ENCODE measurements at places on chromosomes 7 and 10.
A peak's percentile ranks its signal among the peaks of the same experiment; 100 is the strongest.

DNA sequence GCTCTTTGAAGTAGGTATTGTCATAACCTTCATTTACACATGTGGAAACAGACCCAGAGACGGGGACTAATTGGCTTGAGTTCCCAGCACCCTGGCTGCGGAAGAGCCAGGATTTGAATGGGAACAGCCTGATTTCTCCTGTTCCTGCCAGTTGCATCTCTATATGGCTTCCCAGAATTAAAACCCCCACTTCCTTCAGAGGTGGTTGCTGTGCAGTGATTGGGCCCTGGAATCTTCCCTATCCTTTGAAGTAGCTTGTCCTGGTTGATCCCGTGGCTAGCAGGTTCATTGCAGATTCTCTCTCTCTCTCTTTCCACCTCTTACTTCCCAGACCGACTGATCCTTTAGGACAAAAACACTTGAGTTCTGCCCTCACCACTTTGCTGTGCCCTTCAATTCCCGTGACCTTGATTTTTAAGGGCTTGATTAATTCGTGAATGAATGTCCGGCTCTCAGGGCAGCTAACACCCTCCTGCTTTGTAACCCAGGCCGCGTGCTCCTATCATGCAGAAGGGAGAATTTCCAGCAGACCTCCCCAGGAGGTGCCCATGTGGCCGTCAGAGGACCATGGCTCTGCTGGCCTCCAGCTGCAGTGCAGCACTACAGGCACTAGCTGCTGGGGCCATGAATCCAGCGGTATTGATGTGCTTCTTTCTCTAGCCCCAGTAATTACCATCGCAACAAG lies 120.6 kb upstream of the AGK start:
- no peak for DNase-seq

DNA sequence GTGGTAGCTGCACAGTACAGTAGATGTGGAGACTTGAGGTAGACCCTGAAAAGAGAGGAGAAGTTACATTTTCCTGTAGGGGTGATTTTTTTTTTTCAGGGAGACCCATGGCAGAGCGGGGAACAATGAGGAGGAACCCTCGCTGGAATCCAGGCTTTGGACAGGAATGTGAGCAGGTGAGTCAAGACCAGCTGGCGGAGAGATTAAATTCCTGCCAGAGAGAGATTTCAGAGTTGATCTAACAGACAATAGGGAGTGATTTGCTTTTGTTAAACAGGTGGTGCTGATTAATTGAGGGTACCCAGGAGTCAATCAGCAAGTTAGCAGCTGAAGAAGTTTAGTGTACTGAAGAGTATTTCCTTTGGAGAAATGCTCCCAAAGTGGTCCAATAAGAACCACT lies 41.6 kb upstream of the MINDY3 start:
- no peak for DNase-seq

DNA sequence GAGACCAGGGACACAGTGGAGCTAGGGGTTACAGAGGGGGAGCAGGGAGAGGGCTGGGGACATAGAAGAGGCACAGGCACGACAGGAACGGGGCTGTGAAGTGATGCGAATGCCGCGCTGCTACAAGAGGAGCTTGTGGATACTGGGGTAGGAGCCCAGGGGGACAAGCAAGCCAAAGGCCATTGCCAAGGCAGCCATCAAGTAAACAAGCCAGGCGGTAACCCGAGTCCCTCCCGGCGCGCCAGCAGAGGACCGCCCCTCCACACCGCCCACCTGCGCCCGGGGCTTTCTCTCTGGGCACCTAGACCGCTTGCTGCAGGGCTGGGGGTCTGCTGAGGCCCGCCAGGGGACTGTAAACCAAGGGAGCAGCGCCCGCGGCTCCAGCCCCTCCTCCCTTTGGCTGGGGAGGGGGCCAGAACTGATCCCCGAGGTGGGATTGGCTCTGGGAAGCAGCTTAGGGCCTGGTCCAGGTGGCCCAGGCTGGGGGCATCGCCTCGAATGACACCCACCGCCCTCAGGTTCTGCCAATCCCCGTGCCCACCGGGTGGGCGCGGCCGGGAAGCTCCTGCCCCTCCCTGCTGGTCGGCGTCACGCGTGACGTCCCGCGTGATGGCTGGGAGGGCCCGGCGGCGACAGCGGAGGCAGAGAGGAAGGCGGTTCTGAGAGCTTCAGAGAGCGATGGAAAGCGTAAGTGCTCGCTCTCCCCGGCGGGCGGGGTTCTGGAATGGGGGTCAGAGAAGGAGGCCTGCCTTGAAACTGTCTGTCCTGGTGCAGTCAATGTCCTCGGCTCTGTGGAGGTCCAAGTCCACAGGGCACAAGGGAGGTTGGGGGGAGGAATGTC lies 982 bp downstream of the SFXN3 start:
- DNase-seq, result peak; percentile 79

DNA sequence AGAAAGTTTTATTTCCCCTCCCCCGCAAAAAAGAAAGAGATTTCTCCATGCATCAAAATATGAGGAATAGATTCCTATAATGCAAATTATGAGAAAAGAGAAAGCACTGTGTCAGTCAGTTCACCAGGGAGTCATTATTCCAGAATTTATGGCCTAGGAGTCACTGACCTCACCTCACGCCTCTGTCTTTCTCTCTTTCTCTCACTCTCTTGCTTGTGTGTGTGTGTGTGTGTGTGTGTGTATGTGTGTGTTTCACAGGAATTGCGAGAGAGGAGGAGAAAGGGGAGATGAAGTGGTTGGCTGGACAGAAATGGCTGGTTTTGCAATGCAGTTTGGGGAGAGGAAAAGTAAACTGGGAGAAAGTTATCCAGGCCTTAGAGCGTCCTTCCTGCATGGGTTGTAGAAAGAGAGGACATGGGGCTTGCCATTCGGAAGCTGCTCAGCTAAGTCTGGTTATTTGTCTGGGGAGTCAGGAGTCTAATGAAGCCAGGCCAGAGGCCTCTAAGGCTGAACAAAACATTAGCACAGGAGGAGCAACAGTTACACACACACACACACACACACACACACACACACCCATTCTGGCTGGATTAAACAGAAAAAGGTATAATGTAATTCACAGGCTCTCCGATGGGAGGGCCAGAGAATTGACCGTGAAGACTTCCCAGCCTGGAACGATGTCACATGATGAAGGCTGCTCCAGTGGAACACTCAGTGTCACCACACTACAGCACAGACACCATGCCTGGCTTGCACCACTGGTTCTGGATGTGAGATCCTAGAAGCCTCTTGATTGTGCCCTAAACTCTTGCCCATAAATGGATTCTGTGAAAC lies 12.8 kb upstream of the FFAR4 start:
- DNase-seq, result no peak

DNA sequence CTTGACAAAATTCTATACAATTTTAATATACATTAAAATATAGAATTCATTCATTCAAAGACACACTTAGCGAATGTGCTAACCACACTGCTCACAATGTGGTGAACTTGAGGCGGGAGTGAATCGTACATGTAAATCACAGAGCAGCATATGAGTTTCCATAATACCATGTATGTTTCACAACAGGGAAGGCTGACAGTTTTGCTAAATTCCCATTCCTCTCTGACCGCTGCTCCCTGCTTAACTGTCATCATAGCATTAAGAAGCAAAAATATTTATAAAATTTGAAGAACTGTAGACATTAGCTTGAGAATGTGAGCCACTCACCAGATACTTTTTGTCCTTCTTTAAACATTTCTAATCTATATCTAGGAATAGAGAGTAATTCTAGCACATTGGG lies 763.3 kb downstream of the MAGI2 start:
- DNase-seq, result no peak

- DNase-seq, result no peak
Measured at GRCh38 chr10:58457761-58458616, 54.7 kb upstream of the BICC1 start.

GRCh38 chr7:157650801-157651200 lies 314.0 kb downstream of the DNAJB6 start:
- no peak for DNase-seq

DNA sequence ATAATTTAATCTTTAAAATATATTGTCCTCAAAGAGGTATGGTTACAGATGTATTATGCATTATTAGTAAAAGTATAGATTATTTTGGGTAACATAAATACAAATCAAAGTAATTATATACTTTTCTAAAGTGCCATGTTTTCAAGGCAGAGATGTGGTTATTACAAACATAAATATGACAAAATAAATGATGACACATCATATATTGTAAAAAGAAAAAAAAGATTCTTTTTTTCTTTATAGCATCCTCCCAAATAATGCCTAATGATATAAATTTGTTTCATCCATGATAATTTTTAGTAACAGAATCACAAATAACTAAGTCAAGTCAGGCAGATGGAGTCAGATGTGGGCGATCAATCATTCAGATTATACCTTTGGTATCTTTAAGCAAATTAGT lies 29.3 kb downstream of the SEMA3C start:
- DNase-seq, result no peak

- DNase-seq, result no peak
Measured at GRCh38 chr7:128022631-128023532, 8.4 kb downstream of the LRRC4 start.

- DNase-seq, result no peak
Measured at GRCh38 chr7:142172932-142173331, 61.4 kb downstream of the MGAM2 start.

DNA sequence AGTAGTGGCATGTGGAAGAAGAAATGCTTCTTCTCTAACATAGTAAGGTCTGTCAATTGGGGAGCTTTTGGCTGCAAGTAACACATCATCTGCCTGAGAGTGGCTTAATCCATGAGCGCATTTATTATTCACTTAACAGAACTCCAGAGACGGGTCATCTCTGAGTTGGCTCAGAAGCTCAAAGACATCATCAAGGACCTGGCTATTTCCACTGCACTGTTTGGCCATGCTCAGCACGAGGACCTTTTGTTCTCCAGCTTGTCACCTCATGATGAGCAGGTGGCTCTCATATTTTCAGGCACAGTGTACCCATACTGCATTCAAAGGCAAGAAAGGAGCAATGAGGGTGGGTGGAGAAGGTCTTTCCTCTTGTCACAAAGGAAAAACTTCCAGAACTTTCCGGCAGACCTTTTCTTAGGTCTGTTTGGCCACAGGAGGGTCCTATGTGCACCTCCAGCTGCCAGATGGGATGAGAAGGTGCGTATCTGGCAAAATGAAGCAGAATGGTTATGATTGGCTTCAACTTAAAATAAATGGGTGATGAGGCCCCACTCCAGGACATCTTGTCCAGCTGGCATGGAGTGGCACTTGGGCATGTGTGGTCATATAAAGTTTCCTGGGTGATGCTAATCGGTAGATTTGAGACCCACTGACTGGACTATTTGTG lies 55.6 kb upstream of the SHH start:
- DNase-seq, result no peak
